ENCODE measurements at places on chromosomes 6 and 20.

DNA sequence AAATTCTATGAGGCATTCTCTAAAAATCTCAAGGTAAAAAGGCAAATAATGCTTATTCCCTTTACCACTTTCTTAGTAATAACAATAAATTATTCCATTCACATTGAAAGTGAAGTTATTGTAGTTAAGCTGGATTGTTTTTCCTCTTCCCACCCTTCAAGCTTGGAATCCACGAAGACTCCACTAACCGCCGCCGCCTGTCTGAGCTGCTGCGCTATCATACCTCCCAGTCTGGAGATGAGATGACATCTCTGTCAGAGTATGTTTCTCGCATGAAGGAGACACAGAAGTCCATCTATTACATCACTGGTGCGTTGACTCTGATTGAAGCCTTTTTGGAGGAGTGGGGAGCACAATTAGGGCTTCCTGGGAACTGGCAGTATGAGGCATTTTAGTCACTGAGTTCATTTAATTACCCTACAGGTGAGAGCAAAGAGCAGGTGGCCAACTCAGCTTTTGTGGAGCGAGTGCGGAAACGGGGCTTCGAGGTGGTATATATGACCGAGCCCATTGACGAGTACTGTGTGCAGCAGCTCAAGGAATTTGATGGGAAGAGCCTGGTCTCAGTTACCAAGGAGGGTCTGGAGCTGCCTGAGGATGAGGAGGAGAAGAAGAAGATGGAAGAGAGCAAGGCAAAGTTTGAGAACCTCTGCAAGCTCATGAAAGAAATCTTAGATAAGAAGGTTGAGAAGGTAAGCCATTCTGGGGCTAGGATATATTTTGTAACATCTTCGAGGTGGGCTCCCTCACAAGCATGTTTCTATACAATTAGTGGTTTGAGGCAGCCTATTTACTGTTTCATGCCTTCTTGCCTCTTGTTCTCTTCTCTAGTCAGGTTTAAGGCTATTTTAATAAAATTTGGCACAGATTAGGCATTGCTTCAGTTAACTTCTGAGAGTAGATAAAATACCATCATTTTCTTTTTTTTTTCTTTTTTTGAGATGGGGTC lies 4.9 kb downstream of the HSP90AB1 start:
- no peak for DNase-seq

- DNase-seq, result no peak
These were observed 172.4 kb downstream of the MMS22L start for GRCh38 chr6:97110626-97111025.

DNA sequence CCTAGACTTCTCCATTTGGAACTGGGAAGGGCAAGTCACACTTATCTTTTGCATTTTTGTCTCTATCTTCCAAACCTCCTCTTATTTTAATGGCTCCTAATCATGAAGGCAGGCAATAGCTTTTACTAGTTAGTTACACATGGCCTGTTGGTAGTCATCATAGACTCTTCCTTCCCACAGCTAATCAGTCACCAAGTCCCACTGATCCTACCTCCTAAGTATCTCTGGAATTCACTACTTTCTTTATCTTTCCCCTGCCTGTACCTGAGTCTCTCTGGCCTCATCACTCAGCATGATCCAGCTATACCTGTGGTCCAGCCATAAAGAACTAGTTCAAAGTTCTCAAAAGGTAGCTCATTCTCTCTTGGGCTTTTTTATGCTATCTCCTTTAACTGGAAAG lies 18.8 kb downstream of the TMX4 start:
- DNase-seq, result no peak

DNA sequence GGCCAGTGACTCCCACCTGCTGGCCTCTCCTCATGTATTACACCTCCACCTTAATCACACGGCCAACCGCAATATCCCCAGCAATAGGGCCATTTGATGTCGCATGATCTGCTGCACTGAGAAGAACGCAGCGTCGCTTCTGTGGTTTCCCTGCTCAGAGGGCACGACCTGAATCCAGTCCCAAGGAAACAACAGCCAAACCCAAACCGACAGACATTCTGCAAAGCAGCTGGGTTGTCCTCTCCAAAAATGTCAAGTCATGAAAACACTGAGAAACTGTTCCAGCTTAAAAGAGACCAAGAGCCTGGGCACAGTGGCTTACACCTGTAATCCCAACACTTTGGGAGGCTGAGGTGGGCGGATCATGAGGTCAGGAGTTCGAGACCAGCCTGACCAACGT lies 7.5 kb upstream of the BPI start:
- no peak for DNase-seq

DNA sequence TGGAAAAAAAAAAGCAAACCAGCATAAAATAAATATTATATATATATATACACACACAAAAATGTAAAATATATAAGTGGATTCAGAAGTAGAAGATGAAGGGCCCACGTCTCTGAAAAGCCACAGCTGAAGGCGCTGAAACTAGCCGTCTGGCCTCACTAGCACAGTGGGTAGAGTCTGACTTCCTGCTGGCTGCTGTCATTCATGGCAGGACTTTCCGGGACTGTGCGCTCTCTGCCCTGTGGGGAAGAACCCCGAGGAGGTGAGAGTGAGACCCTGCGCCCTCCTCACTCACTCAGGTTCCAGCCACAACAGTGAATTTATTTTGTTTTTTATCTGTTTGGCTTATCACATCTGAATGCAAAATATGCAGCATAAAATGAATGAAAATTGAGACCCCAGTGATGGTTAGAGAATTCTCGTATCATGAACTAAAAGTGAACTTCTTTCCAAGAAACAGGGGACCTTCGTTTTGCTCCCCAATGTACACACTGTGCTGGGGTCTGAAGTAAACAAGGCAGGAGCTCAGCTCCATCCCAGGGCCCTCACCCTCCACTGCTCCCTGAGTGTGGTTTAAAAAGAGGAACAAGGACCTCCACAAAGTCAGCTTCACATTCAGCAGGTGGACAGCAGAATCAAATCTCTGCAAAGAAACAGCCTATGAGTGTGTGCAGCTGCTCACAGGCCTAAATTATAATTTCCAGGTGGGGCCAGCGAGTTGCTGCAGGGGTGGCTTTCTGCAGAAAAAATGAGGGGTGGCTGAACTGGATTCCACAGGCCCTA lies 1.3 kb upstream of the RAMACL start:
- DNase-seq, result no peak

GRCh38 chr20:9515741-9516233 lies 1.4 kb downstream of the LAMP5 start:
- no peak for DNase-seq

GRCh38 chr6:40722553-40723258 lies 135.5 kb upstream of the LRFN2 start:
- peak; percentile 36 for DNase-seq

DNA sequence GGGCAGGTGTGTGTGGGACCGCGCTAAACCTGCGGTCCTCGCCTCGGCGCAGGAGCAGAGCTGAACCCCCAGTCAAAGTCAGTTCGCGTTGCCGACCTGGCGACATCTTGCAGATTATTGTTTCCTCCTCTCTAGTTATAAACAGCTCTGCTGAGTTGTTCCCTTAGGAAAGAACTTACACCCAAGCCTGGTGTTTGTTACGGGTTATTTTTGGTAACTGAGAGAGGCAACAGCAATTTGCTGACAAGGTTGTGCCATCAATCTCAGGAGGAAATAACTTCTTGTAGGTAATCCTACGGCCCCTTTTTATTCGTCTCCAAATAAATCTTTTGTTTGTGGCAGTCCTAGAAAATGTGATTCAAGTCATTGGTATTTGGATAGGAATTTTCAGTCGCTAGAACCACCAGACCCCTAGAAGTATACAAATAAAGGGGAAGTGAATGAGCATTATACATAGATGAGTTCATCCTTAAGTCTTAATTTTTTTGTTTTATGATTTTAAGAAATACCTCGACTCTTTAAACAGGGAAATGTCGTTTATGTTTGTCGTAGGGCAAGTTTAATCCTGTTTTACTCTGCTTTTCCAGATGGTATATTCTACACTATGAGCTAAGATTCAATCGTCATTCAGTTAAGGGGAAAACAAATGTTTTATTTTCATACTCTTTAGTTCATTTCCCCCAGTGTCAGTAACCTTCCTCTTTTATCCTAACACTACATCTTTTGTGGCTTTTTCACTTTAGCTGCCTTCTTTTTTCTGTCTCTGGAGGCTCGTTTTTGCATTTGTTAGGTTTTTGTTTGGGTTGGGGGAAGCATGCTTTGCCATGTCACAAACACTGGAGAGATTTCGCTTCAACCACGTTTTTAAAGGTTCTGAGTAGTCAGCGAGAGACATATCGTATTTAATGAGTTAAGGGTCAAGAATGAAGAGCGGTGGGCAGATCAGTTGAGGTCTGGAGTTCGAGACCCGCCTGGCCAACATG lies 1.2 kb downstream of the PM20D2 start:
- DNase-seq, result peak; percentile 18

DNA sequence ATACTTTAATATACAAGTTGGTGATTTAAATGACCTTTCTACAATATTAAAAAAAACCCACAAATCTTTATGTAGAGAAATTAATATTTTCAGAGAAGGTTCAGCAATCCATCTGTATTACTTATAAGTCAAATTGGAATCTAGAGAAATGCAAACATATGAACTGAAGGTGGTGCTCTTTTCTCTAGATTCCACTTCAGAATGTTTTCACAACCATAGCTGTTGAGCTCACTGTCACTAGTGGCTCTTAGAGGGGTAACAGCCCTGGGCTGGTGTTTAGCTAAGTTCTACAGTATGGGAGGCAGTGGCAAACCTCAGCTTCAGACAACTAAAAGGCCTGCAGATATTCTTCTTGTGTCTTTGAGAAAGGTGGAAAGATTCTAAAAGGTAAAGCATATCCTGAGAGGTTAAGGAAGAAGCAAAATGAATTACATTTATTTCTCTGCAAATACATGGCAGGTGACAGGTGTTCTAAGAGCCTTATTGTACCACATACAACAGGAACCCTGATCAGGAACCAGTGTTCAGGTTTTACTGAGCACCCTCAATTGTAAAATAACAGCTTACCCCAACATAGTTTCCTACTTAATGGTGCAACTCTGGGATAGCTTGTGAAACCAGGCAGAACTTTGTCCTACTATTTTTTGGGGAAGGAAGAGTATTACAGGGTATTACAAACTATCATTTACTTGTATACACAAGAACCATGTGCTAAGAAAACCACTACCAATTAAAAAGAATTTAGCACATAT lies 56.6 kb upstream of the SAMHD1 start:
- DNase-seq, result peak; percentile 18

GRCh38 chr20:7856756-7857155 lies 83.5 kb downstream of the HAO1 start:
- peak; percentile 39 for DNase-seq

DNA sequence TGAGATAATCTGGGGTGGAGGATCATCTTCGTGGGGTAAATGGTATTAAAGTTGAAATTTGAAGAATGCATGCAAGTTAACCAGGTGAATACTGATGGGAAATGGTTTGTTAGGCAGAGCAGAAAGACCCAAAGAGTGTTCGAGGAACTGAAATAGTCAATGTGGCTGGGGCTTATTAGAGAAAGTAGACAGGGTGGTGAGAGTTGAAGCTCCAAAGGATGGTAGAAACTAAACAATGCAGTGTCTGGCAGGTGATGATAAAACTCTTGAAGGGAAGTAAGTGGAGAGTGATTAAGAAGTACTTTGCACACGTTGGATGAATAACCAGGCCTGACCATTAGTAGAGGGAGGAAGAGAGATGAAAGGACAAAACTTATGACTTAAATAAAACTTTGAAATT lies 39.8 kb upstream of the CENPW start:
- no peak for DNase-seq

GRCh38 chr6:64683682-64684081 lies 1023.3 kb downstream of the EYS start:
- no peak for DNase-seq

DNA sequence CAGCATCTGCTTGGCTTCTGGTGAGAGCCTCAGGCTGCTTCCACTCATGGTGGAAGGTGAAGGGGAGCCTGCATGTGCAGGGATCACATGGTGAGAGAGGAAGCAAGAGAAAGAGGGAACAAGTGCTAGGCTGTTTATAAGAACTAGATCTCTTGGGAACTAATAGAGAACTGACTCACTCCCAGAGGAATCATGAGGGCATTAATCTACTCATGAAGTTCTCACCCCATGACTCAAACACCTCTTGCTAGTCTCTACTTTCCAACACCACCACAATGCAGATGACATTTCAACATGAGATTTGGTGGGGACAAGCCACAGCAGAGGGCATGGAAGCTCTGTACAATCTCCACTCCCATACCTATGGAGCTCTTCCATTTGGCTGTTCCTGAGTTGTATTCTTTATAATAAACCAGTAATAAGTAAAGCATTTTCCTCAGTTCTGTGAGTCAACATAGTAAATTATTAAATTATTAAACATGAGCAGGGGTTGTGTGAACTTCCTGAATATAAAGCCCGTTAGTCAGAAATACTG lies 524.1 kb upstream of the NRSN1 start:
- DNase-seq, result no peak

DNA sequence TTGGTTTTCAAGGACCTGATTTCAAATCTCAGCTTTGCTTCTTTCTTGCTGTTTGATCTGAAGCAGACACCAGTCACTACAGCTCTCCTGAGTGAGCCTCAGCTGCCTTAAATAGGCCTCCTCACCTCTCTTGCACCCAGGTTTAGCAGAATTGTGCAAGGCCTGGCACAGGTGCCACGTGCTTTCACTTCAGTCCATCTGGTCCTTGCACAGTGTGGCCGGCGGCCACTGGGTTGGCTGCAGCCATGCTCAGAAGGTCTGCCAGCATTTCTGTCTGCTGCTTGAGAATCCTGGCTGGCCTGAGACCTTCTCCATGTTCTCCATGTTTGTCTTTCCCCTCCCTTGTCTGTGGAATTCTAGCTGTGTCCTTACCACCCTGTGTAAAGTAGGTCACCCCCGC lies 14.5 kb upstream of the DAAM2 start:
- no peak for DNase-seq

- DNase-seq, result no peak
These were observed 91.3 kb upstream of the MPC1 start for GRCh38 chr6:166473886-166474571.

DNA sequence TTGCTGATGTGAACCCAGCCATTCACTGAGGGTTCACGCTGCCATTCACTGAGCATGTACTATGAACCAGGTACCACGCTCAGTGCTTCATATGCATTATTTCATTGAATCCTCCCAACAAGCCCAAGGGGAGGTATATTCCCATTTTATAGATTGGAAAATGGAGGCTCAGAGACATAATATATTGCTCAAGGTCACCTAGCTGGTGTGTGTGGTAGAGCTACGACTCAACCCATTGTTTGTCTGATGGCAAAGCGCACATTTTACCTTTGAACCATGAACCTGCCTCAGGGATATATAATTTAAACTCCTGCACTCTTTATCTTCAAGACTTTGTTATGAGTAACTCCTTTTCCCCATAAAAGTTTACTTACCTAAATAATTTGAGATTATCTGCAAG lies 28.3 kb downstream of the FERMT1 start:
- DNase-seq, result no peak

All from AG08395 (cell line).